ENCODE measurements at places on chromosomes 5 and 9. TPM values are rescaled to one million over a fixed set of nuclear protein-coding genes. Genes with fewer than 3 reads are reported as not detected.

DNA sequence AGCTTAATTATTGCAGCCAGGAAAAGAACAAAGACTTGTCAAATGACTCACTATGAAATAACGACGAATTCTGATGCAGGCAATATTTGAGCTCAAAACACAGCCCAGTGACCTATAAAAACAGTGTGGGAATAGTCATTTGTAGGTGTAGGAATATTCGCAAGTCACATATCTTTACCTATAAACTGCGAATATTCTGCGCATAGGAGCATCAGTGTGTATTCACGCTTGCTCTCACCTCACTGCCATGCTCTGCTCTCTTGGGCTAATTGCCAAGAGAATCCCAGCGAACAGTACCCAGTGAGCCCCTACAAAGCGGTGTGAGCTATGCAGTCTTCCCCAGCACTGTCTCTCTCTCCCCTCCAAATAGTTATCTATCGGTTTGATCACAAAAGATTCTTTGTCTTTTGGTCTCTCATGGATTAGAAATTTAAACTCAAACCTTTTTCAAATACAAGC, 74.2 kb downstream of the ST8SIA4 start:
- H3K4me3 ChIP-seq: no peak overlapping the region
- no peak for DNase-seq
- no peak overlapping the region for H3K27ac ChIP-seq
- peaks cover 13% of the 10 kb centered on the region for H3K4me1 ChIP-seq
- no peaks in the 10 kb centered on the region for H3K27me3 ChIP-seq
- no peaks in the 10 kb centered on the region for H3K36me3 ChIP-seq

- no peaks in the 10 kb centered on the region for H3K4me1 ChIP-seq
- H3K36me3 ChIP-seq: no peaks in the 10 kb centered on the region
- DNase-seq: no peak
- H3K4me3 ChIP-seq: no peak overlapping the region
Measured at GRCh38 chr5:146758938-146759337, 119.6 kb downstream of the PPP2R2B start.

DNA sequence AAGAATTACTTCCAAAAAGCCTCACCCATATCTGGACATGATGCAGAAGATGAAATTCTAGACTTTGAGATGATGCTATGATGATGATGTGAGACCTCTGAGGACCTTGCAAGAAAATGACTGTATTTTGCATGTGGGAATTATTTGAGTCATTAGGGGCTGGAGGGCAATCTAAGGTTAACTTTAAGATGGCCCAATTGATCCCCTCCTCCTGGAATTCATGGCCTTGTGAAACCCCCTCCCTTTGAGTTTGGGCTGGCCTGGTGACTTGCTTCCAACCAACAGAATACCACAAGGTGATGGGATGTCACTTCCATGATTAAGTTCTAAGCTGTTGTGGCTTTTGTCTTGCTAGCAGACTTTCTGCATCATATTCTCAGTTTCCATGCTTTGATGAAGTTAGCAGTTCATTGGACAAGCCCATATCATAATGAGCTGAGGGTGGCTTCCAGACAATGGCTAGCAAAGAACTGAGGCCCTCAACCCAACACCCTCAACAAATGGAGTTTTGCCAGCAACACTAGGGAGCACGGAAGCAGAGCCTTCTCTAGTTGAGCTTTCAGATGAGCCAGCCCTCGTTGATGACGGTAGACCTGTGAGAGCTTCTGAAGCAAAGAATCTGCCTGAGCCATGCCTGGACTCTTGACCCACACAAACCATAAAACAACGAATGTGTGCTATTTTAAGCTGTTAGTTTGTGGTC, 7.4 kb upstream of the AMACR start:
- no peaks in the 10 kb centered on the region for H3K4me1 ChIP-seq
- H3K4me3 ChIP-seq: no peak overlapping the region
- H3K36me3 ChIP-seq: no peaks in the 10 kb centered on the region
- H3K27me3 ChIP-seq: no peaks in the 10 kb centered on the region

DNA sequence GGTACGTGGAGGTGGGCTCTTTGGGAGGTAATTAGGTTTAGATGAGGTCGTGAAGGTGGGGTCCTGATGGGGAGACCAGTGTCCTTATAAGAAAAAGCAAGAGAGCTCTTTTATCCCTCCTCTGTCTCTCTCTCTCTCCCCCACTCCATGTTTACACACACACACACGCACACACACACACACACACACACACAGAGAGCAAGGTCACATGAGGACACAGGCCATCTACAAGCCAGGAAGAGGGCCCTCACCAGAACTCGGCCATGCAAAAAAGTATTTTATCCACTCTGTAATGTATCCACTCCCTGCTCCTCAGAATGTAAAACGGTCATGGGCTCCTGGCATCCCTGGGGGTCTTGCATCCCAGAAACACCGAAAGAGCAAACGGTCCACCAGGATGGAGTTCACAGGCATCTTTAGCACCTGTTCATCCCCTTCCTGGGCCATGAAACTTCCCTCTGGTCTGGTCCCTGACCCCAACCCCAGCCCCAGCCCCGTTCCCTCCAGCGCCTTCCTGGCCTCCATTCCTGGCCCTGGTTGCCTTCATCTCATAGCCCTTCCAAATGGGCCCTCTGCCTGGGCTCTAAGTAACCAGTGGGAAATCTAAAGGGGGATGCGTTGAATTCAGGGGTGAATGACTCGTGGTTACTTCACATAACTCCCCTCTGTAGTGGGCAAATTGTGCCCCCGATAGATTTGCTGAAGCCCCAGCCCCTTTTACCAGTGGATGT, 88.8 kb downstream of the NSUN2 start:
- DNase-seq: no peak
- H3K4me3 ChIP-seq: no peak overlapping the region
- no peaks in the 10 kb centered on the region for H3K27me3 ChIP-seq
- no peak overlapping the region for H3K27ac ChIP-seq
- no peaks in the 10 kb centered on the region for H3K4me1 ChIP-seq

DNA sequence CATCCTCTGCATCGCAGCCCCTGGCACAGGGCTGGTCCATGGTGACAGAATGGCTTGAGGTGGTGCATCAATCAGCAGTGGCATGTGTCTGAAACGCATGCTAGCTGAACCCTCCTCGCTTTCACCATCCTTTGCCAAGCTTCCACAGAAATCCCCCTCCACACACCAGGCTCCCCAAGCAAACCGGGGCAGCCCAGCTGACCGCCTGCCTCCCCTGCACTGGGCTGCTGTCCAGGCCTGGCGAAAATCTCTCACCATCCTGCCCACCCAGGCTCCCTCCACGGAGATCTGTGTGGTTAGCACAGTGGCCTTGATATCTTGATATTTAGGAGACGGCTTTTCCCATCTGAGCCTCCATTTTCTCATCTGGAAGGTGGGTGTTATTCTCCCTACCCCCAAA, 905 bp upstream of the HRH2 start:
- peaks cover 66% of the 10 kb centered on the region for H3K27me3 ChIP-seq
- H3K36me3 ChIP-seq: no peaks in the 10 kb centered on the region
- no peak for DNase-seq
- H3K27ac ChIP-seq: no peak overlapping the region
- peaks cover 8% of the 10 kb centered on the region for H3K4me1 ChIP-seq
- H3K4me3 ChIP-seq: no peak overlapping the region

GRCh38 chr5:35095366-35095765, 47.6 kb upstream of the AGXT2 start:
- no peaks in the 10 kb centered on the region for H3K4me1 ChIP-seq
- H3K27ac ChIP-seq: no peak overlapping the region
- no peaks in the 10 kb centered on the region for H3K36me3 ChIP-seq
- no peak for DNase-seq
- no peak overlapping the region for H3K4me3 ChIP-seq

DNA sequence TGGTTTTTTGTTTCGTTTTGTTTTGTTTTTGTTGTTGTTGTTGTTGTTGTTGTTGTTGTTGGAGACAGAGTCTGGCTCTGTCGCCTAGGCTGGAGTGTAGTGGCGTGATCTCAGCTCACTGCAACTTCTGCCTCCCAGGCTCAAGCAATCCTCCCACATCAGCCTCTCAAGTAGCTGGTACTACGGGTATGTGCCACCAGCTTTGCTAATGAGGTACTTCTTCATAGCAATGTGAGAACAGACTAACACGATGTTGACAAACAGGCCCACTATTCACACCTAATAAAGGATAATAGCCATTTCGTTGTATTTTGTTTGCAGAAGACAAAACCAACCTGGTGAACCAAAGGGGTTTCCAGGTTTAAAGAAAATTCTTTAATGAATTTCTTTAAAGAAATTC, 130.9 kb downstream of the DIRAS2 start:
- no peak overlapping the region for H3K27ac ChIP-seq
- no peaks in the 10 kb centered on the region for H3K36me3 ChIP-seq
- H3K27me3 ChIP-seq: no peaks in the 10 kb centered on the region

DNA sequence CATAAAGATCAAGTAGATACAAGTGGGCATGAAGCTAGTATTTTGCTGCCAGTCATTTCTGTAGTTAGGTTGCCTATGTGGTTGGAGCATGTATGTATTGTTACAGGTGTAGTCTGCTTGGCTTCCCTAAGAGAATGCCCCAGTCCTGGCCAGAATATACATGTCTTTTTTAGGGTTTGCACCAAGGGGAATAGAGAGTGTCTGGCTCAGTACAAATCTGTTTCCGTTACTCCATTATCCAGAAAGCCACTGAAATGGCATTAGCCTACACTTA, 23.2 kb downstream of the TGFBR1 start:
- H3K27me3 ChIP-seq: no peaks in the 10 kb centered on the region
- H3K36me3 ChIP-seq: peaks cover 10% of the 10 kb centered on the region
- no peak overlapping the region for H3K4me3 ChIP-seq
- H3K4me1 ChIP-seq: peaks cover 17% of the 10 kb centered on the region
- DNase-seq: no peak

GRCh38 chr9:21994556-21995005, at the start of gene CDKN2B-AS1:
Gene CDKN2B-AS1, plus strand, starts transcription at chr9:21994791.
- no peaks in the 10 kb centered on the region for H3K36me3 ChIP-seq
- peak within 1 kb of the TSS; percentile 89 for H3K4me3 ChIP-seq
- peak within 1 kb of the TSS; percentile 89 for H3K27ac ChIP-seq
- no peaks in the 10 kb centered on the region for H3K4me1 ChIP-seq
- H3K27me3 ChIP-seq: peaks cover 29% of the 10 kb centered on the region

CDX1 gene
- not detected for total RNA-seq

ITGA2 gene
- 17.7 TPM for total RNA-seq

BAAT gene
- 1.0 TPM for total RNA-seq

GOLM1 gene
- total RNA-seq: 15.4 TPM

ARL14EPL gene
- total RNA-seq: not detected

KCNV2 gene
- not detected for total RNA-seq
